ENCODE measurements at places on chromosomes 1 and 21.

DNA sequence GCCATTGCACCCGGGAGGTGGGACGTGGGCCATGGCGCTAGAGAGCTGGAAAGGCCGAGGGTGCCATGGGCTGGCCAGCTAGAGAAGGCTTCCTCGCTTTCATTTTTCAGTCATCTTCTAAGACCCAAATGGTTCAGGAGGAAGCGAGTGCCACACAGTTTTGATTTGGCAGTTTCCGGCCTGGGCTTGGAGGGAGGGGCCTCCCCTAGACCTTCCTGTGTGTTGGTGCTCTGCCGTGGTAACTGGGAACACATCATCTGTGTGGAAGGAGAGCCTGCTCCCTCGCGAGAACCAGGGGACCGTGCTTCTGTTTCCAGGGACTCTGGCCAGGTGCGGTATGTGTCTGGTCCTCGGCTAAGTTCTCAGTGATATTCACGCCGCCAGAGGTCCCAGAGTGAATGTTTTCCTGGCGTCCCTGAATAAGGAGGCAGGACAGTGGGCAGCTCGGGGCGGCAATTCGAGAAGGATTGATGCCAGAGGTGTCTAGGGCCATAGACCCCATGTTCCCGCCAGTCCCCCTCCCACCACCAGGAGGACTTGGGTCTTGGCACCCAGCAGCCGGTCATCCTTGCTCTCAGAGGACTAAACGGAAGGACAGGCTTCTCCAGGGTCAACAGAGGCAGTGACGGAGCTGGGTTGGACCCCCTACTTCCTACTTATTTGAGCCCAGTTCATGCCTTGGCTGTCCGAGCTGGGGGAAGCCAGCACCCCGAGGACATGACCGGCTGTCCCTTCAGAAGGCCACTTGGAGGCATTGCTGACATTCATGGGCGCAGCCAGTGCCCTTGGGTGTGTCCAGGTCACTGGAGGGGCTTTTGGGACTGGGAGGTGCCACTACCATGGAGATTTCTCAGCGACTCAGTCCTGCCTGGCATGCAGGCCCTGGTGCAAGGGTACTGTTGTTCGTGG lies 2.7 kb upstream of the NPHP4 start:
- peak; percentile 59 for DNase-seq

DNA sequence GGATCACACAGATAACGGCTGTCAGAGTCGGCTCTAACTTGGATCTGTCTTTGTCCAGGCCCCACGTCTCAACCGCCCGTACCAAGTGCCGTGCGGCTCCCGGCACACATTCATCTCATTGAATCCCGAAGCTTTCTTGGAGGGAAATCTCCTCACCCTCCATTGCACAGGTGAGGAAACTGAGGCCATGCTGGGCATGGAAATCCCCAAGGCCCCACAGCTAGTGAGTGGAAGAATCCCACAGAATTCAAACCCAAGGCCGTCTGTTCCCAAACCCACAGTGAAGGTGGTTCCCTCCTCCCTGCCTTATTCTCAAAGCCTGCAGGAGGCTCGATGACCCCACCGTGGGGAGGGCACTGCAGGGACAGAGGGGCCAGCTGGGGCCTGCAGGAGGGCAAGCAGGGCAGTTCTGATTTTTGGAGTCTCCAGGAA lies 437.9 kb downstream of the MATN1 start:
- DNase-seq: no peak

GRCh38 chr1:204841316-204841715 lies 29.3 kb upstream of the NFASC start:
- no peak for DNase-seq

GRCh38 chr1:41806472-41807155 lies 112.1 kb downstream of the HIVEP3 start:
- no peak for DNase-seq

DNA sequence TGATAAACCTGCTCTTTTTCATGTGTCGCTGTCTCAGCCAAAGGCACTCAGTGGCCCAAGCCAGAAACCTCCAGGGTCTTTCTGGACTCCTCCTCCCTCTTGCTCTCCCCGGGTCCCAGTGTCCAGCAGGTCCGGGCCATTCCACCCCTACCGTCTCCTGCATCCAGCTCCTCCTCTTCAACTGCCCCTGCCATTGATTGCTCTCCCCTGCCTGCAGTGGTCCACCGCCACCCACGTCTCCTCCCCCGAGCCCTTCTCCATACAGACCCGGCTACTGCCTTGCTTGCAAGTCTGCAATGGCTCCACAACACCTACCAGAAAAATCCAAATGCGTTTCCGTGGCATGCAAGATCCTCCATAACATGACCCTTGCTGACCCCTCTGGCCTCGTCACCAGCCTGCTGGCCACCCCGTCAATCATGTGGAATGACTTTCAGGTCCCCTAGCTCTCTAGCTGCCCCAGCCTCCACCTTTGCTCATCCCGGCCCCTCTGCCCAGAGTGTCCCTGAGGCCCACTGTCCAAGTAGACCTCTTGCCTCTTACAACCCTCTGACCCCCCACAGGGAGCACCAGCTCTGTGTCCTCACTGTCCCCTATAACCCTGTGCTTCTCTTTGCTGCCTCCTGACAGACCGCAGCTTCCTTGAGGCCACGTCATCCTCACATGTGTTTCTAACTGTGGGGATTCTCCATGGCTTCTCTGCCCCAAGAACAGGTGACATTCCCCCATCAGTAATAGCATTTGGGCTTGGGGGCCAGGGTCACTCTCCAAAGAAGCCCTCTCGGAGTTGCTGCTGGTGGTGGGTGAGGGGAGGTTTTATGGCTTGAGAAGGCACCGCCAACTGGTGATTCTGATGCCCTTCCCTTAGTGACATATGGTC lies 15.0 kb downstream of the CACNA1S start:
- no peak for DNase-seq

GRCh38 chr21:46040707-46041106 lies 57.2 kb upstream of the COL6A2 start:
- DNase-seq: no peak

DNA sequence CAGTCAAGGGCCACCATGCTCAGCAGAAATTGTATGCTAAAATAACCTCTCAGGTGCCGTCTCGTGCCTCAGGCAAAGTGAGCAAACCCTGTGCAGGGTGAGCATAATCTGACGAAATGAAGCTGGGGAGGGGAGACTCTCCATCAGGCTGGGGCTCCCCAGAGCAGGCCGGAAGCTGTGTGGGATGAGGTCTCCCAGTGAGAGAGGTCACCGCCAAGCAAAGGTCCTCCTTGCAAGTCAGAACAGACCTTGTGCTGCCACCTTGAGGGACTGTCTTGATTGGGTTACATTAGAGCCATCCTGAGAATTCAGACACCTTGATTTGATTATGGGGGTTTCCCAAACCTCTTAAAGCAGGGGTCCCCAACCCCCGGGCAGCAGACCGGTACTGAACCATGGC lies 64.2 kb downstream of the ZNF684 start:
- DNase-seq: no peak
